ENCODE measurements at places on chromosomes 6 and 20.

GRCh38 chr6:47202644-47203205 is 107.0 kb downstream of the TNFRSF21 start:
- DNase-seq = no peak

- no peak for DNase-seq
These were observed 20.1 kb upstream of the EMILIN3 start for GRCh38 chr20:41386502-41387427.

DNA sequence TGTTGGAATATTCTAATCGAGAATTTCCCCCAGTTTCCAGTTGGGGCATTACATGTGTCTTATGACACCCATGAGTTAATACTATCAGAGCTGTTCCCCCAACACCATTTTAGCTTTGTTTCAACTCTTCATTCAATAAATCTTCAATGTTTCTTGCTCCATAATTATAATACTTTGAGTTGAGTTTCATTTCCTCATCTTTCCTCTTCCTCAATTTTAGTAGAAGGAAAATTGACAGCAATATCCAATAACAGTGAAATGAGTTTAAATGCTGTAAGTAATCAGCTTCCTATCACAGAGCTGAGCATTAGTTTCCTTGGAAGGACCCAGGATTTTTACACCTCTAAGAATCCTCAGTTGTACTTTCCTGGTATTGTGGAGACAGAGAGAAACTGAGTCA is 1.0 kb upstream of the STMND1 start:
- DNase-seq = no peak

DNA sequence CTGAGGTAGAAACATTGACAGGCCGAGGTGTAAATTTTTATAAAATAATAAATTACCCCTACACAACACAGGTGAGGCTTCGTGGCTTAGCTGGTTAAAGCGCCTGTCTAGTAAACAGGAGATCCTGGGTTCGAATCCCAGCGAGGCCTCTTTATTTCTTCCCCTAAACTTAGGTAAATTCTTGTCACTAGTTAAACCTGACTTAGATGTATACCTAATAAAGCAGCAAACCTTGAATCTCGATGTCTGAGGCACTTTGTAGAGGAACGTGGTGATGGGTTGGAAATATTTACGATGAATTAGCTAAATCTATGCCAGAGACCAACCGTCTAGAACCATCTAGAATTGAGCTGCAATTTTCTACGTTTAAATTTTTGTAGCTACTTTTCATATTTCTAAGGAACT is 185.6 kb downstream of the OR2B2 start:
- DNase-seq = no peak

DNA sequence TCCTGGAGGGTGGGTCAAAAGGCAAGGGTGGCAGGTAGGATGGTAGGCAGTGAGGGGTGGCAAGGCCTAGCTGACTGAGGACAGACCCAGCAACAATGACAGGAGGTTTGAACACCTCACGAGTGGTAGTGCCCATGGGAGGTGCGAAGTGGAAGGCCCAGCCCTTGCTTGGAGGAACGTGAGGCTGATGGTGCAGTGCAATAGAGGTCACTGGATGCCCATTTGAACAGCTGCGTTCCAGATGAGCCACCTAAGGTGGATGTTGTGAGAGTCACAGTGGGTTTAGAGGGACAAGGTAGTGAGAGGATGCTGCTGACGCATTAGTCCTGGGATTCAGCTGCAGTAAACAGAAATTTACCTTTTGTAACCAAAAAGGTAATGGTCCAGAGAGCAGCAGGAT is 15.6 kb downstream of the TMEM74B start:
- no peak for DNase-seq

GRCh38 chr6:17086469-17086868 is 15.4 kb upstream of the STMND1 start:
- DNase-seq = no peak

GRCh38 chr20:873875-874607 is 40.5 kb downstream of the FAM110A start:
- no peak for DNase-seq

GRCh38 chr6:157505912-157506491 is 125.0 kb downstream of the ZDHHC14 start:
- DNase-seq = no peak

- DNase-seq = no peak
These were observed 173.1 kb upstream of the ID4 start for GRCh38 chr6:19664050-19664449.

DNA sequence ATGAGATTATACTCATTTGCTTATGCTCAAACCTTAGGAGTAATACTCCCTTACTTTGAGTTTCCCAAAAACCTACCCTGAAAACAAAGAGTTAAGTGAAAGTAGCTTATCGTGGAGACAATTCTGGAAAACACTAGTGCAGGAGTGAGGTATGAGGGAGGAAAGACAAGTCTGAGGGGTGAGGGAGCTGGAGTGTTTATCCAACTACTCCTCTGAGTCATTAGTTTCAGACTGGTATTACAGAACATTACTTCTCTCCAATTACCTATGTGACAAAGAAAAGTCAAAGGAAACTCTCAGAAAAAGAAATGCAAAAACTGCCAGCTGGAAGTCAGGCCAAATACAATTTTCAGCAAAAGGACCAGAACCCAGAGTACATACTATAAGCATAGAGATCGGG is 171.1 kb upstream of the SPTLC3 start:
- no peak for DNase-seq

- DNase-seq = no peak
These were observed 28.8 kb downstream of the HBS1L start for GRCh38 chr6:135025775-135026174.

Data from D721Med (cell line).